Fibroblast of skin of abdomen (primary cell): ENCODE measurements at places on chromosomes 2 and 18.

- DNase-seq, result no peak
These were observed 26.5 kb downstream of the PSD4 start for GRCh38 chr2:113200236-113200635.

GRCh38 chr2:161207941-161208340 lies 47.7 kb downstream of the TANK start:
- DNase-seq, result no peak

- DNase-seq, result no peak
These were observed at the start of gene WNT10A for GRCh38 chr2:218880102-218880858. TSS of gene WNT10A (plus strand) at chr2:218880852. CDS start at chr2:218880996, 144 bp downstream.

GRCh38 chr18:11516751-11517503 lies 92.5 kb upstream of the SLC35G4 start:
- DNase-seq, result peak; percentile 83

GRCh38 chr18:6732952-6733351 lies 3.4 kb downstream of the ARHGAP28 start:
- DNase-seq, result no peak

- no peak for DNase-seq
These were observed 368.8 kb downstream of the LNPK start for GRCh38 chr2:175633227-175633626.

- DNase-seq, result no peak
These were observed 76.6 kb downstream of the RDH14 start for GRCh38 chr2:18483896-18484295.

GRCh38 chr2:117723888-117724434 lies 90.5 kb upstream of the DDX18 start:
- no peak for DNase-seq

DNA sequence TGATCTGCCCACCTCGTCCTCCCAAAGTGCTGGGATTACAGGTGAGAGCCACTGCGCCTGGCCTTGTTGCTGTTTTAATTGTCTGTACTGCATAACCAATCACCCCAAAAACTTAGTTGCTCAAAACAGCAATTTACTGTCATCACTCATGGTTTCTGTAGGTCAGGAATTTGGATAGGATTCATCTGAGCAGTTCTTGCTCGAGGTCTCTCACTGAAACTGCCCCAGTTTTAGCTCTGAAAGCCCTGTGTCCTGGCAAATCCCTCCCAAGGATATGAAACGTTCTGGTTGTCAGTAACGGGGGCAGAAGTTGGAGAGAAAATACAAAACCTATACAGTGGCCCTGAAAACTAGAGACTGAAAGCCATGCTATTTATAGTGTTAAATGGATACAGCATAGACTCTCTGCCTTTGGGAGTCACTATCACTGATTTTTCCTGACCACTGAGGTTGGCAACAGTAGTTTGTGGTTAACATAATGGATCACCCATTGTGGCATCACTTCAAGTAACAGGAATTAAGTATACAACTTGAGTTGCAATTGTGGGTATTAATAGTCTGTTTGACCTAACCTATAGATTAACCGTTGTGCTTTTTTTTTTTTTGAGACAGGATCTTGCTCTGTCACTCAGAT lies 27.2 kb upstream of the ERICH2 start:
- no peak for DNase-seq

DNA sequence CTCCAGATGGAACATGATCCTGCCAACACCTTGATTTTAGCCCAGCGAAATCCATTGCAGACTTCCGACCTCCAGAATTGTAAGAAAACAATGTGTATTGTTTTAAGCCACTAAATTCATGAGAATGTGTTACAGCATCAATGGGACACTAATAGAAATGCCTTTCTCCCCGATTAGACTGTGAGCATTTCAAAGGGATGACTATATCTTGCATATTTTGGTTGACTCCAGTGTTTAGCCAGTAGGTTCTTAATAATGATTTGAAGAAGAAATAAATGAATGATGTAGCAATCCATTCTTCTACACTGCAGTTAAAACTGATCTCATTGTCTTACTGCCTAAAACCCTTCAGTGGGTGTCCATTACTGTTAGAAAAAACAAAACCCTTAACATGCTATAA lies 67.4 kb upstream of the ACVR1C start:
- DNase-seq, result peak; percentile 73

DNA sequence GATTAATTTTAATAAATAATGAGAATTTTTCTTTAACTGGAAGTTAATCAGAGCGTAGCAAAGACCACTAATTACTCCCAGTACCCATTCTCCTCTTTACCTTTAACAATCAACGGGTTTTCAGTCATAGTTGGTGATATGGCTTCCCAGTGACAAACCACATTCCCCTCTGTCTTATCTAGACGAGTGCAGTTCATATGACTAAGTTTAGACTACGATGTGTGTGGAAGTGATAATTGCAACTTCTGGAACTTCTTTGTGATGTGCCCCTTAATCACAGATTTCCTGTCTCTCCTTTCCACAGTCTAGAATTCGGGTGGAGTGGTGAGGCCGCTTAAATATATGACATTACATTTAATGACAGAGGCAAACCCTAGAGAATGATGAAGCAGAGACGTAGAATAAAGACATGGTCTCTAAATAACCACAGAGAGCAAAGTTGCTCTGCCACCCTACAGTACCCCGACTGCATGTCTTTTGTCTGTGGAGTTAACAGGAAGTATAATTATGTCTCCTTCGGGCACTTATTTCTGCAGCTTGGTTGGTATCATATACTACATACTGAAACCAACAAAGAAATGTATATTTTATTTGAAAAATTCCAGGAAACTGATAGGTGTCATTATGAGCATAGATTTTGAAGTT lies 693.3 kb upstream of the CDH7 start:
- no peak for DNase-seq

GRCh38 chr18:58715540-58715939 lies 44.3 kb downstream of the MALT1 start:
- DNase-seq, result no peak

DNA sequence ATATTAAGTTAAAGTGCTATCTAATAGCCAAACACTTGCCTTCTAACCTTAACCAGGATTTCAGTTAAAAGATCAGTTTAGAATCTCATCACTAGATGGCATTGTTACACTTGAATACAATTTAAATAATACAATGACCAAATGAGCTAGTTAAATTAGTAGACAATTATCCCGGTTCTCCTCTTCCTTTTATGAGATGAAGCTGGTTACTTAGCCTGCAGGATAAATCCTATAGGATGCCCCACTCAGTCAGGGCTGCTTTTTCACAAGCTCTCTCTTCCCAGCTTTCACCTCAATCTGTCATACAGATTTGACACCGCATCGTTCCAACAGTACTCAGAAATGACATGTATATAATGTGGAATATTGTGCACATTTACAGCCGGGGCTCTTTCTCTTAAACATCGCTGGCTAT lies 678.8 kb downstream of the KCNJ3 start:
- peak; percentile 12 for DNase-seq

GRCh38 chr18:47387864-47388263 lies 136.4 kb upstream of the SKOR2 start:
- DNase-seq, result no peak

GRCh38 chr2:46181789-46182530 lies 115.2 kb upstream of the EPAS1 start:
- DNase-seq, result no peak

DNA sequence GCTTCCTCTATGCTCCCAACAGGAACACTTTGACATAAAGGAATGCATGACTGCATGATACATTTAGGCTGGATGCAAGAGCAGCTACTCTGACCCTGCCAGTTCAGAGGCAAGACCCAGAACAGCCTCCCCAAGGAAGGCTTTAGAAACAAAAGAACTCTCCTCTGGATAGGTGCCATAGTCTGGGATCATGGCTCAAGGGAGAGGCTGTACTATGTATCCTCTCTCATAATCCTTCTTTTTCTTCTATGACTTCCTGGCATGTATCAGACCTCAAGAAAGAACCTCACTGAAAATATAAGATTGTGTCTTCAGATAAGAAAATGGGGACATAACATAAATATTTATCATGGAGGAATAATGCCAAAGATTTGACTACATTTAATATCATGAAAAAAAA lies 194.0 kb upstream of the LYPD1 start:
- DNase-seq, result no peak

DNA sequence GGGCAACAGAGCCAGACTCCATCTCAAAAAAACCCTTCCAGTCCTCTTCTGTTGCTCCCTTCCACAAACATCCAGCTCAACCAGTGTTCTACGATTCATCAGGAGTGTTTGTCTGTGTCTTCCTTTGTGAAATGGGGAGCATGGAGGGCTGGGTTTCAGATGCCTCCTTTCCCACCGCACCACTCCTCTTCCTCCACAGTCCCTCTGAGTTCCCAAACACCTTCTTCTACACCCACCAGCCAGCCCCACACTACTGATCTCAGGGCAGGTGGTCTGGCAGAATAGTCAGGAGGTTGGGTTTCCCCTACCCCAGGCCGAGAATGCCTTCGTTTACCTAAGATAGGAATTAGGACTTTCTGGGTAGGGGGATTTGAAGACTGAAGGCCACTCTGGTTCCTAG lies 36.9 kb downstream of the NGEF start:
- DNase-seq, result no peak

GRCh38 chr18:45249246-45249661 lies 366.0 kb upstream of the SLC14A2 start:
- DNase-seq, result peak; percentile 78

- DNase-seq, result no peak
These were observed 187.2 kb downstream of the BCL11A start for GRCh38 chr2:60366135-60366712.

DNA sequence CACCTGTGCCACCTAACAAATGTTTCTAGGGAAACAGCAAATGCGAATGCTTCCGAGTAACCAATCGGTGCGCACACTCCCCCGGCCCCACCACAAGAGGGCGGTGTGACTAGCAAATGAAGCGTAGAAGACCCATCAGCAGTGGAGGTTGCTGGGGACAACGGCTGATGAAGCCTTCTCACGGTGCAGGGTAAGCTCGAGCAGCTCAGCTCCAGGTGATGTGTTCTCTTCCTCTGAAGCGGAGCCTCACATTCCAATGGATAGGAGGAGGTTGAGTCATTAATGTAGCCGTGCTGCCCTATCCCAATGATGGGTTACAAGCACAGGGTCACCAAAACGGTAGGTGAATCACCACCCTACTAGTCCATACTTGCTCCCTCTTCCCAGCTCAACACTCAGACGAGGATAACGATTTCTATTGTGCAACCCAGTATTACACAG lies 127.6 kb upstream of the TWIST2 start:
- peak; percentile 25 for DNase-seq

- no peak for DNase-seq
These were observed 35.1 kb downstream of the NLRC4 start for GRCh38 chr2:32229635-32230034.

- peak; percentile 26 for DNase-seq
These were observed 136.1 kb downstream of the SH3BP4 start for GRCh38 chr2:235087832-235088495.

DNA sequence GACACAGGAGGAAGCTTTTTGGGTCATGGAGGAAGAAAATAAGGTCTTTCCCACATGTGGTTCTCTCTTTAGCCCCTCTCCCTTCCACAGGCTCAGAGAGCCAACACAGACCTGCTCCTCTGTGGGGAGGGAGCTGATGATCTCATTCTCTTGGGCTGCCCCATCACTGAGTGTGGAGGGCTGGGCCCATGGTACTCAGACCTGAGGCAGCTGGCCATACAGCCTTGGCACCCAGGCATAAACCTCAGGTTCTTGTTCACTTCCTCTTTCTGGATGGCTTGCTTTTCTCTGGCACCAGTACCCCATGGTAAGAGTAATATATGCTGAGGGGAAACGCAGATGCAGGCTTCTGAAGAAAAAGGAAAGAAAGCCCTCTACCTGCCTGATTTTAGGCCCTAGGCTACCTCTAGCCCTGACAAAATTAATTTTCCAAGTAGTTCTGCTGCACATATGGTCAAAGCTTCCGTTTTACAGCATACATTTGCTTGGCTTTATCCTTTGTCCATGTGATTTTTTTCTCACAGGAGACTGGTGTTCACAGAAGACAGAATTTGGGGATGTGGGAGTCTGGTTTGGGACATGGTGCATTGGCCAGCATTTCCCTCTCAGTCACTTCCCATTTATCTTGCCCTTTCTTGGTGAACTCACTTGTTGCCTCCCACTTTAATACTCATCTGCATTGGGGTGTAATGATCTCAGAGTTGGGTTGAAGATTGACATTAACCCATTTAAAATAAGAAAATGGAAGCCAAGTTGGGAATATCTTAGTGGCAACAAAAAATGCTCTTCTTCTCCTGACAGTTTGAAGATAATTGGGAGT lies 11.1 kb downstream of the DHRS9 start:
- no peak for DNase-seq

- no peak for DNase-seq
These were observed 12.6 kb downstream of the PPP1R1C start for GRCh38 chr2:181998041-181998835.

GRCh38 chr2:44652701-44653100 lies 288.8 kb upstream of the SIX3 start:
- DNase-seq, result no peak

- DNase-seq, result no peak
These were observed 39.4 kb upstream of the TXNDC2 start for GRCh38 chr18:9846162-9846925.

- peak; percentile 25 for DNase-seq
These were observed 15.9 kb downstream of the SERPINE2 start for GRCh38 chr2:224023188-224023587.

DNA sequence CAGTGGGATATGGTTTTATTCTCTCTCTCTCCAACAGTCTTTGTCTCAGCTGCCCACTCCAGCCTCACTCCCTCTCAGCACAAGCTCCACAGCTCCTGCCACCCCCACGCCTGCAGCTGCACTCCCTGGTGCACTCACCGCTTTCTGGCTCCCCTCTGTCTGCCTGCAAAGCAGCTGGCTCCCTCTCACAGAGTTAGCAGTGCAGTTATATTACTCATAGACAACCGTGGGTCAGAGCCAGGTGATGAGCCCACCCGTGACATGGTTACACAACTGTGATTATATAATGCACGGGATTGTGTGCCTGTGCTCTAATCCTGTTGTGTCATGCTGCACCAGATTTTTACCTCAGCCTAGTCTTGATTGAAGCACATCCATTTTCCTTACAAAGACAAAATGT lies 276.9 kb upstream of the CHAC2 start:
- DNase-seq, result peak; percentile 48

DNA sequence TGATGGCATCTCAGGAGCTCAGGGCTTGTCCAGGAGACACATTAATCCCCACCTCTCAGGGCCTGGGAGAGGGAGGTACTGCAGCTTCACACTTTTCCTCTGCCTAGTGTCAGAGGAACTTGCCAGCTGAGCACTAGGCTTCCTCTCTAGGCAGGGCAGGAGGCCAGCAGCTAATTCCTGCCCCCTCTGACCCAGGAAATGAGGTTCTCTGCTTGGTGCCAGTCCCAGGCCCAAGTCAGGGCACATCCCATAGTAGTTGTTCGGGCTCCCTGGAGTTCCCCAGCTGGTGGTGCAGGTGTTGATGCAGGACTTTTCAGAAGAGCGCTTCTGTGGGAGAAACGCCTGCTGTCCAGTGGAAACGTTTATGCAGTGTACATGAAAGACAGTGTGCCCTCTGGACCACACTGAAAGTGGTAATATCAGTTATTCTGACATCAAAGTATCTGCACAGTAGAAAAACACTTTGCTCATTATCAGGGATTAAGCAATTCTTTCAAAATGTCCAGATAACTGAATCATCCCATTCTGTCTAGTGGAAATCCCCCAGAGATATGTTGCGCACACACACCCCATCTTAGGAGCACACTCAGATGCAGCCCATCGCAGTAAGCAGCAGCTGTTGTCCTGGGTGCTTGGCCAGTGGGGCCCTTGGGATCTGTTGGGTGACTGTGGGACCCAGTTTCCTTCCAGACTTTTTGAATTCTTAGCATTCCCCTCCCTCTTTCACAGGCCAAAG lies 17.8 kb upstream of the SCLY start:
- no peak for DNase-seq
